ENCODE measurements at places on chromosomes 2 and 18.

- DNase-seq, result no peak
Measured at GRCh38 chr2:86625096-86625495, 1.4 kb upstream of the RNF103 start.

DNA sequence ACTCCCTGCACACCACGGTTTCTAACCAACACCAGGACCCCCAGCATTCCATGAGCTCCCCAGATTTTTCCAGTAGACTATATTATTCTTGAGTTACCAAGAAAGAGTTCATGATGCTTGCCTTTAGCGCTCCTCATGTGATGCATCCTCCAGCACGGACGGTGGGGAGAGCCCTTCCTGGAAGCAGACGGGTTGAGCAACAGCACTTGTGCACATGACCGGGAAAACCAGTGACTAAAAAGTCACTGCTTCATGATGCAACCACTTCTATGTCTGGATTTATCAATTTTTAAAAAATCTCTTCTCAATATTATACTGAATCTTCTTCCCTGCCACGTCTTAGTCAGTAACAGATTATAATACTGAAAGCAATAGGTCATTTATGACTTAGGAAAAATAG is 20.4 kb upstream of the DOK6 start:
- DNase-seq, result no peak

- no peak for DNase-seq
Measured at GRCh38 chr2:221758076-221758475, 186.0 kb upstream of the EPHA4 start.

- DNase-seq, result no peak
Measured at GRCh38 chr18:25230658-25231326, 121.2 kb downstream of the ZNF521 start.

GRCh38 chr18:2545155-2545554 is 26.1 kb downstream of the METTL4 start:
- no peak for DNase-seq
